ENCODE measurements at places on chromosomes 1 and 21. TPM values are rescaled to one million over a fixed set of nuclear protein-coding genes. Genes with fewer than 3 reads are reported as not detected.

Gene RHD
- not detected for total RNA-seq

Gene TNNI3K
- not detected for total RNA-seq

Gene CA6
- total RNA-seq, result not detected

Gene NFASC
- 1.1 TPM for total RNA-seq

Gene CLDN19
- not detected for total RNA-seq

Gene FCRL1
- total RNA-seq, result not detected

Data from A549 treated with Hydrocortisone at 1 μM for 4 hours (cell line).